Urothelium cell line (cell line): ENCODE measurements at places on chromosomes 1 and 21.

GRCh38 chr1:44076066-44076465, 42.6 kb upstream of the KLF17 start:
- DNase-seq: no peak

DNA sequence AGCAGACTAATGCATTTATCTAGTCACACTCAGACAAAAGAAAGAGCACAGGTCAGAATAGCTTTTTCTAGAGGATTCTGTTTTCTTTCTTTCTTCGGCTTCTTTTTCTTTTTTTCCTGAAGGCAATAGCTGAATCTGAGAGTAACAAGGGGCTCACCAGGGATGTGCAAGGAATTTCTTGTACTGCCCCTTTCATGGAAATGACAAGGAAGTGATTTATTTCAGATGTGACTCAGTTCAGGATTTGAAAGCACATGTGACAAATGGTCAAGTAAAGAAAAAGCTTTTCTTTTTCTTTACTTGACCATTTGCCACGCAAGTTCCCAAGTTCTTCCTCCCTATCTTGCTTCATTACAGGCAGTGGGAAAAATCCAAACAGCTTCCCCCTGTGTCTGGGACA, 202.0 kb downstream of the GABPA start:
- DNase-seq: no peak

- no peak for DNase-seq
These were observed 43.2 kb downstream of the ATP1B1 start for GRCh38 chr1:169149555-169150286.

DNA sequence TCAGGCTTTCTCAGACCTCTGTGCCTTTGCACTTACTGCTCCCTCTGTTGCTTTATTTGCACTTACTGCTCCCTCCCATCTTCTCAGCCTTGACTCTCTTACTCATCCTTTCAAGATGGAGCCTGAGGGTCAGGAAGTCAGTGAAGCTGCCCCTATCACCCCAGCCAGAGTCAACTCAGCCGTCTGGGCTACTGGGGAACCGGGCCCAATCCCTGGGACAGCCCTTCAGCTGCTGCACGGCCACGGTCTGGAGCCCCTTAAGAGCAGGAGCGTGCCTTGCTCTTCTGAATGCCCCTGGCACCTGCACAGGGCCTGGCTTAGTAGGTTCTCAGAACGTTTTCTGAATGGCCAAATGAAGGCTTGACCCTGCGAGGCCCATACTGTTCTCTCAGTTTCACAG, 244.4 kb downstream of the FOXD2 start:
- no peak for DNase-seq

- DNase-seq: peak; percentile 56
These were observed 37.5 kb downstream of the ZNF281 start for GRCh38 chr1:200372095-200372884.

DNA sequence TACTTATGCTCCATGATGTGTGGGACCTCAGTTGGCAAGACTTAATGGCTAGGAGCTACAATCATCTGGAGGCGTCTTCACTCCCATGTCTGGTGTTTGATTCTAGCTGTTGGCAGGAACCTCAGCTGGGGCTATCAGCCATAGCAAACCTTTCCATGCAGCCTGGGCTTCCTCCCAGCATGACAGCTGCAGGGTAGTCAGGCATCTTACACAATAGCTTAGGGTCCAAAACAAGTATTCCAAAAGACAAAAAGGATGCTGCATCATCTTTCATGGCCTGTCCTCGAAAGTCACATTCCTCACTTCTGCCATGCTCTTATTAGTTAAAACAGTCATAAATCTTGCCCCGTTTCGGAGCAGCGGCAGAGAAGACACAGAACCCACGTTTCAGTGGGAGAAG, 90.9 kb downstream of the LRRC8C start:
- no peak for DNase-seq

GRCh38 chr1:85062425-85063026, 14.2 kb upstream of the MCOLN3 start:
- no peak for DNase-seq

DNA sequence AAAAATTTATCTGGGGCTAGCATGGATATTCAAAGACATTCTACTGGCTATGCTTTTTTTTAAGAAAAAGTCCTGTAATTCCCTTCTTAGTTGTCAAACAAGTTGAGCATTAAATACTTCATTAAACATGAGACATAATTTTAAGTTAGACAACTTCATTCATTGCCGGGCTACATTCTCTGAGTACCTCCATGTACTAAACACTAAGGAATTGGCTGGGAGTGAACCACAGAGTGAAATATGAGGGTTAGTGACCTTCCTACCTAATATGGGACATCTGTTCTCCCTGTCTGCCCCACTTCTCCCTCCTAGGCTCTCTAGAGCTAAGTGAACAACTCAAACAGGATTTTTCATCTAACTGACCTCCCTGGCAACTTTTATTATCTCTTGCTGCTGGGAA, 370.4 kb downstream of the VAV3 start:
- DNase-seq: no peak

- DNase-seq: no peak
These were observed 89.7 kb downstream of the ATP1B1 start for GRCh38 chr1:169196161-169196560.

DNA sequence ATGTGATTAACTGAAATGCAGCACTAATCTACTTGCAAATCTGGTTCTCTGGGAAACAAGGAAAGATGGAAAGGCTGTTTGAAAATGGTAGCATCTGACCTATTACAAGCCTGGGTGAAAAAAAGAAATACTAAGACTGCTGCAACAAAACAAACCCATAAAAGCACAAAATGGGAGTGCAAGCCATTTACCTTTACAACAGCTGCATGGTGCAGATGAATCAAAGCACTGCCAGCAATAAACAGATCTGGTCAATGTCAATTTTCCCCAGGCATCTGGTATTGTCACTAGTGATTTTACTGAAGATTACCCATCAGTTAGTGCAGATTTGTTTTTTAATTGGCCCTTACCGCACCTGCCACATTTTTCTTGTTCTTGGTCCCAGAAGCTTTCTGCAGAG, 1341.7 kb downstream of the PLA2G4A start:
- no peak for DNase-seq

- DNase-seq: no peak
These were observed 139.9 kb downstream of the SETD4 start for GRCh38 chr21:35920436-35920835.

DNA sequence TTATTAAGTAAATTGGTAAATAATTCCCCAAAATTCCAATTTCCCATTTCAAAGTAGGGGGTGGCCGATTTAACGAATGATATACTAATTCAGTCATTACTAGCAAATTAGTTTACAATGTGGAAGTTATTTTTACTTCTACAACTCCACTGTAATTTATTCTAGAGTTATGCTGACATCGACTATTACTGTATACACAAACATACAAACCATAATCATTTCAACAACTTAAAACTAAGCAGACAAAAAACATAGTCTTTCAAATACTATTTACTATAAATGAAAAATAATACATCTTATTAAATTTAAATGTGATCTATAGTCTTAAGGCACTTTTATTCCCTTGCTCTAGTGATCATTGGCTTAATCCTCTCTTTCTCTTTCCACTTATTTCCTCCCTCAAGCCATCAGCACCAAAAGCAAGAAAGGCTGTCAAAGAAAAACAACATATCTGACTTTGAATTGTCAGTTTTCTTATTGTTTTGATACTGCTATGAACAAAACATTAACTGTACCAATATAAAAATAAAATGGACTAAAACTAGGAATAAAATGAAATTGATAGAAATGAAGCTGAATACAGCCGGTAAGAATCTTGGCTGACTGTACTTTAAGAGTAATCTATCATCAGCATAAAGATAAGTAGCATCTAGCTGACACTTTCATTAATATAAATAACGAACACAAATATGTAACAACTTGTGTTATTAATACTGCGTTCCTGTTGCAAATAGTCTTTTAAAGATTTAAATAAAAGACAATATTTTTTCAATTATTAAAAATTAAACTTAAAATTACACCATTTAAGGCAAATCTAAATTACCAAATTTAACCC, 4.1 kb downstream of the CDC42BPA start:
- no peak for DNase-seq

GRCh38 chr1:81254560-81254959, 546.2 kb upstream of the ADGRL2 start:
- DNase-seq: peak; percentile 8

DNA sequence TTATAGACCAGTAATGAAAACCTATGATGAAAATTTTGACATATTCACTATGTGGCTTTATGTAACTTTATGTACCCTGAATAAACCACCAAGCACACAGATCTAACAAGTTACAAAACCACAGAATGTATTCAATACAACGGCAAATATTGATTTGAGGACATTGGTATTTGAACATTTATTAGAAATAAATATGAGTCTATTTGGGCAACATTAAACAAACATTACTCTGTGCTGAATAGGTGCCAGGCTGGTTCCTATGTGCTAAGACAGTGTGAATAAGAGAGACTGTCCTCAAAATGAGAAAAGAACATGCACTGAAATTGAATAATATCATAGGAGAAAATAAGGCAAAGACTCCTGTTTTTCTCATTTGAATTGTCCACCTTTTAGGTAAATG, 1341.2 kb downstream of the PLA2G4A start:
- no peak for DNase-seq

GRCh38 chr1:177164380-177165068, at the start of gene ASTN1:
Gene ASTN1, minus strand, starts transcription at chr1:177164712. Its CDS starts 36 bp downstream, at chr1:177164676.
- DNase-seq: peak; percentile 64

DNA sequence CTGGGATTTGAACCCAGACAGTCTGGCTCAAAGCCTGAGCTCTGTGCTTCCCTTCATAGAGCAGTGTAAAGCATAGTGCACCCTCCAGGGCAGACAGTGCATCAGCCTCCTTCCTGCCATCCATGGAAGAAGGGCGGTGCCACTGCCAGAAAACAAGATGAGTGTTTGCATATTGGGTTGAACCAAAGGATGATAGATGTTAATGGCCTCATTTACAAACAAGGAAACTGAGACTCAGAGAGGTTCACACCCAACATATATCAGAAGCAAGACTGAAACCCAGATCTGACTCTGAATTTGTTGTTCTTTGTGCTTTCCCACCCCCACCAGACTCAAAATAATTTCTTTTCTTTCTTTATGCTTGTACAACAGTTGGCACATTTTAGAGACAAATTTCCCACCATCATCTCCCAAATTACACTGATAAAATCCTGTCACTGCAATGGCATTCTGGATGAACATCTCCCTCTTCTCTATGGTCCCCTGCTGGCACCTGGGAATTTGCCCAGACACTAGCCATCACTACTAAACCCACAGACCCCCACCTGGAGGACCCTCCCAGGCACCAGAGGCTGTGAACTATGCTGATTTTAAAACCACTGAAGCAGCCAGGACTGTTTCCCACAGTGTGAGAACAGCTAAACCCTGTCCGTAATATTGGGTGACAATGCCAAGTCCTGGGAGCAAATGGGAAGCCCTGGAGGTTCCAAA, 45.4 kb upstream of the MPZL1 start:
- no peak for DNase-seq

- DNase-seq: peak; percentile 85
These were observed 2.4 kb upstream of the FAM110D start for GRCh38 chr1:26156285-26157038.

DNA sequence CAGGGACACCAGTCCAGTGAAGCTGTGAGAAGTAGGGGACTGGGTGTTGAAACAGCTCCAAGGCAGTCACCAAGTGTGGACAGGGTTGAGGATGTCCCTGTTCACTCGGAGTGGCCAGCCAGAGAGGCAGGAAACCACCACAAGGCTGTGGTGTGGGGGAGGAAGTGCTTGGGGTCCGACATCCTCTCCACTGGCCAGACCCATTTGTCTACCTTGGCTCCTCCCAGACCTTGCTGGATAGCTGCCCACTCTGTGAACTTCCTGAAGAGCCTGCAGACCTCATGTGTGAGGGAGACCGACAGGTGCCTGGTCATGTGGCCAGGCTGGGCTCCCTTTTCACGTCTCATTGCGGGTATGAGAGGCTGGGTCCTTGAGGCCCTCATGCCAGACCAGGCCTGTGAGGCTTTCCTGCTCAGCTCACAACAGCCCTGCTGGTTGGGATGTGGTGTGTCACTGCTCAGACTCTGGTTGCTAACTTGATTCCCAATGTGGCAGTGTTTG, 21.8 kb downstream of the CYP4B1 start:
- no peak for DNase-seq

DNA sequence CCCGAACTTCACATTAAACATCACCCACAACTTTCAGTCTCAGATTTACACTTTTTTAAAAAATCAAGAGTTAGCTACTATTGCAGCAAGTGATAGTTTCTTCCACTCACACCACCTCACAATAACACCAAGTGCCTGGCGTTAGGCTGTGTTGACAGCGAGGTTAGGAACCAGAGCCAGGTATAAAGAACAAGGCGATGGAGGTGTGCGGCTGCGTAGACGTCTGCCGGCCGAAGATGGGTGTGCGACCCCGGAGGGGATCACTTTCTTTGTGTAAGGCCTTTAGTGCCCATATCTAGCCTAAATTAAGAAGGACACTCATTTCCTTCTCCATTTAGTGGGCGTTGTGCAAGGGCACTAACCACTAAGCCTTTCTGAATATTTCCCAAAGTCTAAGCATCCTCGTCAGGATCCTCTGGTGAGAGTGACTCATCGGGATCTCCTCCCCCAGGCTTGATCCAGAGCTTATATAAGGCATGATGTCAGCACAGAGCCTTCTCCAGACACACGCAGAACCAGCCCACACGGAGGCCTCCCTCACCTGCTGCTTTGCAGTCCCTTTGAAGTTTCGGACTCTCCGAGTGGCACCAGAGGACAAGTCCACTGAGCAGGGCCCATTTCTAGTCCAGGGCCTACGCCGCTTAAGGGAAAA, 11.8 kb downstream of the NHLH2 start:
- DNase-seq: peak; percentile 90

DNA sequence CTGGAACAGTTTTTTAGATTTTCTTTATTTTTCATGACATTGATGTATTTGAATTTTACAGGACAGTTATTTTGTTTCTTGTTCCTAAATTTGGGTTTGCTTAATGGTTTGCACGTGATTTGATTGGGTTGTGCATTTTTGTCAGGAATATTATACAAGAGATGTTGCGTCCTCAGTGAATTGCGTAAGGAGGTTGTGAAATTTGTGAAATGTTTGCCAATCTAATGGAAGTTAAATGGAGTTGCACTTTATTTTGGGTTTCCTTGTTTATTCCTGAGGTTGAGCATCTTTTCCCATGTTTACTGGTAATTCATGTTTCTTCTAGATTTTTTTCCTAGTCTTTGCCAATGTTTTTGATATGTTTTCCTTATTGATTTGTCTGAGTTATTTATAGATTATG, 19.9 kb downstream of the ZNF648 start:
- no peak for DNase-seq

DNA sequence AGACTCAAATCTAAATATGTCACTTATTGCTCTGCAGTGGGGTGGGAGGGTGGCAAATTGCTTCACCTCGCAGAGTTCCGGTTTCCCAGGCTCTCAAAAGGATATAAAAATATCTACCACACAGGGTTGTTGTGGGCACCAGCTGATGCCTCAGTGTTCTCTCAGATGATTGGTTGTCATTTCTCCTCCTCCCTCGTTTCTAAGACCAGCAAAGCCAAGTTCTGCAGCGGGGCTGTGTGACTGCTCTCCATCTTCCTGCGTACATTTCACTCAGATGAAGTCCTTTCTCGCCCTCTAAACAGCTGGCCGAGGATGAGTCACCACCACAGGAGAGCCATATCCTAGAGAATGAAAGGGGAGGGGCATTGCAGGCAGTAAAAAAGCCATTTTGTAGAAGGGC, 35.0 kb upstream of the VWA5B1 start:
- DNase-seq: peak; percentile 81

- DNase-seq: no peak
These were observed 20.4 kb upstream of the SAMD11 start for GRCh38 chr1:903305-903704.

GRCh38 chr1:14794906-14795305, 196.4 kb downstream of the KAZN start:
- DNase-seq: no peak

- no peak for DNase-seq
These were observed 38.3 kb upstream of the GBP5 start for GRCh38 chr1:89310976-89311375.
